Left ventricle myocardium superior (tissue), 1 donor: ENCODE measurements at places on chromosomes 11 and 22. TPM values are rescaled to one million over a fixed set of nuclear protein-coding genes. Genes with fewer than 3 reads are reported as not detected.

Gene CCDC116
- not detected for total RNA-seq

Gene SCO2
- total RNA-seq, result 1.3 TPM

Gene GRM5
- not detected for total RNA-seq

Gene P2RX6
- total RNA-seq, result 1.8 TPM

Gene DERL3
- 2.1 TPM for total RNA-seq

Gene NXPE4
- not detected for total RNA-seq

GRCh38 chr22:26236991-26237390, 67.7 kb downstream of the SEZ6L start:
- DNase-seq, result no peak

DNA sequence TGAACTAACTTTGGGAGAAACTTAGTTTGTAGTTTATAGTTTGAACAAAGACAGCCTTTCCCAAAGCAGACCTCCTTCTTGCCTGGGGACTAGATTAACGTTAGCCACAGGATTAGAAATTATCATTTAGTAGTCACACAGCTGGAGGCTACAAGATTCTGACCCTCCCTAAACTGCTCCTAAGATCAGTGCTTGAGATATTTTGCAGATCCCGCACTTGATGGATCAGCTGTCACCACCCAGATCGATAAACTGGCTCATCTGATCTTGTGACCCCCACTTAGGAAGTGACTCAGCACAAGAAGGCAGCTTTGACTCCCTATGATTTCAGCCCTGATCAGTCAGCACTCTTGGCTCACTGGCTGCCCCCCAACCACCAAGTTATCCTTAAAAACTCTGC, 1.6 kb downstream of the SLC22A24 start:
- DNase-seq, result no peak
